ENCODE measurements at places on chromosomes 11 and 22. TPM values are rescaled to one million over a fixed set of nuclear protein-coding genes. Genes with fewer than 3 reads are reported as not detected.

Gene APOL1
- total RNA-seq = 99.8 TPM

Gene PATE2
- total RNA-seq = not detected

DNA sequence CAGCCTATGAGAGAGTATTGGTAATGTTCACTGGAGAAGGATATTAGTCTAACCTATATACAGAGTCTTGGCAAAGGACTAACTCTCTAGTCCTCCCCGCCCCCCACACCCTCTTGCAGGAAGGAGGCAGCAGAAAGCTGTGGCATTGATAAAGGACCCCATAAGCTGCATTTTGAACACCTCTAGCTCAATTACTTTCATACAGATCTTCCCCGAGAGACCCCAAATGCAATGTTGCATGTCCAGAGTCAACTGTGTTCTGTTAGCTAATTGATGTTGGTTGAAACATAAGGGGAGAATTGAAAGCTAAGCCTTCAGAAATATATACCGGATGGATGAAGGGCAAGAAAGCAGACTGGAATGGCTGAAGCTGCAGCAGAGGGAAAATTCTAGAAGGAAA, 2.8 kb downstream of the MAP6 start:
- no peak for DNase-seq

DNA sequence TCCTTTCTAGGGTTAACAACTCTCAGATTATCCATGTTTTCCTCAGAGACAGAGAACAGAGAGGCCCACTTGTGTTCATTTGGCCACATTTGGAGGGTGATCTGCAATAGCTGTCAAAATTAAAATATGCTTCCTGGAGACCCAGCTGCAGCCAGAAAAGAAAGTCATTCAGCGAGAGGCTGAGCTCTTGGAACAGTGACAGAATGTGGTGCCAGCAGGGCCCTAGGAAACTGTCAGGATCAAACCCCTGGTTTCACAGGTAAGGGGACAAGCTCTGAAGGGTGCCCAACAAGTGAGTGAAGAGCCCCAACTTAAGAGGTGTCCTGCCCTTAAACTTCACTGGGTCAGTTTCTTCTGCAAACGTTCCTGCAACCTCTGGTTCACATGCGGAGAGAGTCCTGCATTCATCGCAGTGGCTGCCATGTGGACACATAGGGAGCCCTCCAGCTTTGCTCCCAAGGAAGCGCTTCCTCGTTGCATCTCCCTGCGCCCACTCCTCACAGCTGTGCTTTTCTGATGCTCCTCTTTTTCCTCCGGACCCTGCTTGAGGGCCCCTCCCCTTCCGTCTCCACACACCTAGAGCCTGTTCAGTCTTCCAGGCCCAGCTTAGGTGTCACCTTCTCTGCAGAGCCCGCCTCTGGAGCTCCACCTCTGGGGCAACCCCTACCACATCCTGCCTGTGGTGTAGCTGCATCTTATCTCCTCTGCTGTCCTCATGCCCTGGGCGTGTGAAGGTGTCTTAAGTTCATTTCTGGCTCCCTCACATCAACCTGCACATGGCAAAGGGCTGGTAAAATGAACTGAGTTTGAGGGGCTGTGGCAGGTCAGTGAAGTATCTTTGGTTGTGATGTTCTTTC, 3.9 kb downstream of the UCP3 start:
- DNase-seq = no peak

- DNase-seq = no peak
These were observed 1.6 kb downstream of the SESN3 start for GRCh38 chr11:95229199-95229992.

GRCh38 chr11:43278193-43278956, 33.4 kb upstream of the API5 start:
- DNase-seq = no peak

DNA sequence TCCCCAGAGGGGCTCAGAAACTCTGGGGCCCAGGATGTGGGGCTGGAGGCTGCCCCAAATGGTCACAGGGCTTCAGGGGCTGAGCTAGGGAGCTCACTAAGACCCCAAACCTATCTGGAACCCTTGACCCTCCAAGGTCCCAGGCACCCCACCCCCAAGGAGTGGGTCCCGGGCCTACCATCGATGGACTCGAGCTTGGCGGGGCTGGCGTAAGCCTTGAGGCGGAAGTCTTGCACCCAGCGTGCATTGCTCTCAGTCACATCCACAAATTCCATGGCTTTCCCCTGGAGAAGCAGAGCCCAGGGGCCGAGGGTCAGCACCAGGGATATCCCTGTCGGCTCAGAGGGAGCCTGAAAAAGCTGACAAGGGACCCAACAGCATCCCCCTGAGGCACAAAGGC, 3.5 kb downstream of the GATD1 start:
- DNase-seq = no peak

DNA sequence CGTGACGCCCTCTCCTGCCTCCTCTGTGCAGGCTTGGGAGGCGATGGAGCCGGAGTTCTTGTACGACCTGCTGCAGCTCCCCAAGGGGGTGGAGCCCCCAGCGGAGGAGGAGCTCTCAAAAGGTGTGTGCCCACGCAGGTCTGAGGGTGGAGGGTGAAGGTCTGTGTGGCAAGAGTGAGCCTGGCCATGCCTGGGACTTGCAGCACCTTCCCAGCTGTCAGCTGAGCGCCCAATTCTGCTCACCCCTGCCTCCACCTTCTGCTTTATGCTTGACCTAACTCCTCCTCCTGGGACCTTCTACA, 2.5 kb downstream of the PARVG start:
- DNase-seq = no peak

DNA sequence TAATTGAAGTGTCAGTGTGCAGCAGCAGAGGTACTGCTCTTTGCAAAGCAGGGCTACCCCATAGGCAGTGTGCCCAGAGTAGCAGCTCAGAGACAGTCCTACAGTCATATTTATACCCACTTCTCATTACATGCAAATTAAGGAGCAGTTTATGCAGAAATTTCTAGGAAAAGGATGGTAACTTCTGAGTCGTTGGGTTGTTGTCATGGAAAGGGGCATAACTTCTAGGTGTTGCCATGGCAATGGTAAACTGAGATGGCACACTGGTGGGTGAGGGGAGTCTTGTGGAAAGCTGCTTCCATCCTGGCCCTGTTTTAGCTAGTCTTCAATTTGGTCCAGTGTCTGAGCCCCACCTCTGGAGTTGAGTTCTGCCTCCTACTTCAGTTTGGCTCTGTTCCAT, 77.4 kb downstream of the MN1 start:
- no peak for DNase-seq

DNA sequence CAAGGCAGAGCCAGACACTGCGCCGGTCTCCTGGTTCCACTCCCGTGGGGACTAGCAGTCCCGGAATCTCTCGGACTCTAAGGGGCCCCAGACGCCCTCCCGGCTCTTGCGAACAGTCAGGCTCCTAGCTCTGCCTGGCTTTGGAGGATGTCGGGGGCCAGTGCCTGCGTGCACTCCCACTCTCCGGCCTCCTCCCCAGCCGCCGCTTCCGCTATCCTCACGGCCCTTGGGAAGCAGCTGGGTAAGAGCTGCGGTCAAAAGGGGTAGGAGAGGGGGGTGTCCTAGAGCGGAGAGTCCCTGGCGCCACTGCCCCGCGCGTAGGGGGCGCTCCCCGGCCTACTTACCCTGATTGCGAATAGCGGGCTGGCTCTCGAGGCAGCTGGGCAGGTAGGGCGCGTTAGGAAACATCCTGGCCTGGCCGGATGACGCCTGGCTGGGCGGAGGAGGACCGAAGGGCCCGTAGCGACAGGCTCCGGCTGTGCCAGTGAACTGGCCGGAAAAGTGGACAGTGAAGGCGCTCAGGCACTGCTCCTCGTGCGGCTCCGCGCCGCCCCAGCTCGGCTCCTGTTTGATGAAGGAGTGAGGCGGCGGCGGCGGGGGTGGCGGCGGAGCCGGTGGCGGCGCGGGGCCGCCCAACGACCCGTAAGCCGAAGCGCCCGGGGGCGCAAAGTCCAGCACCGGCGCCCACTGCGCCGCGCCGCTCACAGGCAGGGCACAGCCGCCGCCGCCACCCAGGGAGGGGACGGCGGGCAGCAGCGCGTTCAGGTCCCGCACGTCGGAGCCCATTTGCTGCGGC, 785 bp downstream of the WT1 start:
- no peak for DNase-seq

DNA sequence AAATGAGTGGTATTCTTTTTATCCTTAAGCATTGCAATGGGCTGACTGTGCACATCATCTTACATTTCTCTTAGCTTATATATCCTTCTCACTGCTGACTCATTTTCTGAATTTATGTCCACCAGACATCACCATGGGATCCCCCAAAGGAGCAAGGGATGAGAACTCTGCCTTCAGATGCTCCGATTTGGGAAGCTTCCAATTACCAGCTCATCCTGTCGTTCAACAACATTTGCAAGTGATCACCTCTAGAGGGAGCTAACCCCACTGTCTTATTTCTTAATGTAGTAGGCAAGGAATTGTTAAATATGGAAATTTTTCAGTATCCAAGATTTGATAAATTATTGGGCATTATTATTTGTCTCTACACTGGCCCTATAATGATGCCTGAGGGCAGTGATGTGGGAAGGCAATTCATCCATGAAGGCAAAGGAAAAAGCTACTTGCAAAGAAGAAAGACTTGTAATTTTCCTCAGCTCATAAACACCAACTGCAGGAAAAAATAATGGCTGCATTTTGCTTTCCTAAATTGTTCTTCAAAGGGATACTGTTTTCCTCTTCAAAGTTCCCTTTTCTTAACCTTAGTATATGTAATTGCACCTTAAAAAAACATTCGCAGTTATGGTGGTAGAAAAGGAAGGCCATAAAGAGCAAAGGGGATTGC, 102.4 kb upstream of the FSHB start:
- DNase-seq = no peak
